GM19239 (cell line): ENCODE measurements at places on chromosomes 5 and 9.

- no peak for DNase-seq
Observed at GRCh38 chr5:17734011-17734410, 99.8 kb downstream of the TAF11L14 start.

- DNase-seq = no peak
Observed at GRCh38 chr9:137310189-137311052, 8.3 kb upstream of the NRARP start.

GRCh38 chr5:14442536-14442935, 139.1 kb upstream of the OTULINL start:
- no peak for DNase-seq

- DNase-seq = no peak
Observed at GRCh38 chr5:57736716-57737115, 254.1 kb upstream of the ACTBL2 start.

DNA sequence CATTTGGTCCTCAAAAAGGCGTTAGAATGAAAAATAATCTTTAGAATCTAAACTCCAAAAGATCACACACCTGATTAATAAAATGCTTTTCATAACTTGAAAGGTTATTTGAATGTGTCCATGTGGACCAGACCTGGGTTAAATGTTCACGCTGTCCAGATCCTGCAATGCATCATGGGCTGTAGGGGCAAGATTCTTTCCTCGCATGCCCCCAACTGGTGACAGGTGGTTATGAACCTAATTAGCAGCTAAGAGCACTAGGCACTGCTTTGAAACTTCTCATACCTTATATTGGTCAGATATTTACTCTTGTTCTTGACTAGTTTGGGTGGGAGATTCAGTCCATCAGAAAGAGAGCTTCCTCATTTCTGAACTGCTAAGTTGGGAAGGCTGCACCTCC, 19.3 kb upstream of the PIP5K1B start:
- DNase-seq = peak; percentile 46

DNA sequence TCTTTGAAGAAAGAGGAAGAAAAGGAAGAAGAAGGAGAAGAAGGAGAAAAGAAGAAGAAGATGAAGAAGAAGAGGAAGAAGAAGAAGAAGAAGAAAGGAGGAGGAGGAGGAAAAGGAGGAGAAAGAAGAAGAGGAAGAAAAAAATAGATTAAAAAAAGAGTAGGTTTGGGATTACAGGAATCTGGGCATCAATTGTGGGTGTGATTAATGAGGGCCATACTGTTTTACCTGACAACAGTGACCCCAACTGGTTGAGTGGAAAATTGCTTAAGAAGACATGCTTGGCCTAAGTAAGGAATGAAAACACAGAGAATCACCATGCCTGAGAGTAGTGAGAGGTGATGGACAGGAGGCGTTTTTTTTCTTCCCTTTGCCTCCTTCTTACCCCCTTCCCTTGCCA, 114.6 kb downstream of the FAM170A start:
- peak; percentile 28 for DNase-seq
